ENCODE measurements at places on chromosomes 16 and 17.

GRCh38 chr16:50309527-50310307 is 43.4 kb downstream of the ADCY7 start:
- no peak for DNase-seq

- no peak for DNase-seq
Observed at GRCh38 chr17:73151916-73152632, 12.7 kb upstream of the SSTR2 start.

GRCh38 chr16:27182906-27183405 is 20.4 kb upstream of the KDM8 start:
- no peak for DNase-seq

- DNase-seq, result no peak
Observed at GRCh38 chr17:55340176-55340575, 75.4 kb downstream of the HLF start.

DNA sequence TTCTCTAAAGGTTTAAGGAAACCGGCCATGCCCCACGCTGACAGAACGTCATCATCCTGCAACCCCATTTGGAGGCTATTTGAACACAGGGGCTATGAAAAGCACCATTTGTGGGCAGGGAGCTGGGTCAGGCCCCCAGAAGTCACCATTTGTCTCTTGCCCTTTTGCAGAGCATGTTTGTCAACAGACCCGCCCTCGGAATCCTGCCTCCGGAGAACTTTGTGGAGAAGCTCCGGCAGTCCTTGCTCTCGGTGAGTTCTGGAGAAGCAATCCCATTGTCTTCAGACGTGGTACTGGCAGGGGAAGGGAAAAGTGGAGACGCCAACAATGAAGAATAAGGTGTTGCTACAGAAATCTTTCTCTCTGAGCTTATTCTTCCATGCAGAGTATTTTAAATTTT is 33.5 kb downstream of the TMEM186 start:
- no peak for DNase-seq

GRCh38 chr16:29819506-29819905 is 756 bp upstream of the MVP start:
- DNase-seq, result no peak

DNA sequence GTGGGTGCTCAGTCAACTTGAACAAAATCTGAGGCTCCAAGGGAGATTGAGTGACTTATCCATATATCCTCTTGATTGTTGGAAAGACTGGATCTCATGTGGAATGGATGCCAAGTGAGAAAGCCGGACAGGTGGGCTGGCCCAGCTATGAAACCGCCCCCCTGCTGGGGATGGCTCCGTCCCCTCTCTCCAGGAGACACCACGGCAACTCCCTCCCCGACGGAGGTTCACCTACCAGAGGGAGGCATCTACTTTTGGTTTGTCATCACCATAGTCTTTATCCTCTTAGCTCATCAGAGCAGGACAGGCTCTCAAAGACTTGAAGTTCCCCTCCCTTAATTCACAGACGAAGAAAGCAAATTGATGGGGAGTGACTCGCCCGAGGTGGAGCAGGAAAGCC is 1.8 kb upstream of the ALG1 start:
- DNase-seq, result no peak

- no peak for DNase-seq
Observed at GRCh38 chr16:23848958-23849357, 13.2 kb downstream of the PRKCB start.

GRCh38 chr17:78233678-78234077 is 2.2 kb downstream of the TMEM235 start:
- DNase-seq, result no peak

- no peak for DNase-seq
Observed at GRCh38 chr17:36723459-36724025, 122.2 kb downstream of the MRM1 start.

GRCh38 chr16:17277981-17278381 is 192.8 kb downstream of the XYLT1 start:
- no peak for DNase-seq

DNA sequence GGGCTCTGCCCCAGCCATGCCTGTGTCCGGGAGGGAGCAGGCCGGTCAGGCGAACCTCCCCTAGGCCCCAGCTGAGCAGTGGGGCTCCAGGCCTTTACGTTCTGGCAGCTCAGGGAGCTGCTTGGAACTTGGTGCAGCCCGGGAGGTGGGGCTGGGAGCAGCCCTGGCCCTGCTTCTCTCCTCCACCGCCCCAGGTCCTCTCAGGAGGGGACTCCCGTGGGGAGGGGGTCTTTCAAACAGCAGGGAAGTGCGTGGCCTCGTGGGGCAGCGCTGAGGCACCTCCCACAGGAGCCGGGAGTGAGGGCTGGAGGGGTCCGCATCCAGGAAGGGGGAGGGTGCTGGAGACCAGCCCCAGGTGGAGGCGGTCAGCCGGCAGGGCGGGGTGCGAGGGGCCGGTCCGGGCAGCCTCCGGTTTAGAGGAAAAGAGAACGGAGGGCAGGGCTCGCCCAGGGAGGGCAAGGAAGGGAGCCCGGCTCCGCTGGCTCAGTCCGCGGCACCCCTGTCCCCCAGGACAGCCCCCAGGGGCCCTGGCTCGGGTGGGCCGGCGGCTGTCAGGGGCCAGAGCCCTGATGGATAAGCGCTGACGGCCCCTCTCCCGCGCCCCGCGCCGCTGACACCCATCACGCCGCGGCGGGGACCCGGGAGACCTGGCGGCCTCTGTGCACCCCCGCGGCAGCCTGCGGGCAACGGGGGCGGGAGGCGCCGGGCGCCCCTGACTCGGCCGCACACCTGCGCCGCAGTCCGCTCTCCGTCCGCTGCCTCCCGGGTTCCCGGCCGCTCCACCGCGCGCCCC is 587 bp upstream of the PRR35 start:
- DNase-seq, result no peak

DNA sequence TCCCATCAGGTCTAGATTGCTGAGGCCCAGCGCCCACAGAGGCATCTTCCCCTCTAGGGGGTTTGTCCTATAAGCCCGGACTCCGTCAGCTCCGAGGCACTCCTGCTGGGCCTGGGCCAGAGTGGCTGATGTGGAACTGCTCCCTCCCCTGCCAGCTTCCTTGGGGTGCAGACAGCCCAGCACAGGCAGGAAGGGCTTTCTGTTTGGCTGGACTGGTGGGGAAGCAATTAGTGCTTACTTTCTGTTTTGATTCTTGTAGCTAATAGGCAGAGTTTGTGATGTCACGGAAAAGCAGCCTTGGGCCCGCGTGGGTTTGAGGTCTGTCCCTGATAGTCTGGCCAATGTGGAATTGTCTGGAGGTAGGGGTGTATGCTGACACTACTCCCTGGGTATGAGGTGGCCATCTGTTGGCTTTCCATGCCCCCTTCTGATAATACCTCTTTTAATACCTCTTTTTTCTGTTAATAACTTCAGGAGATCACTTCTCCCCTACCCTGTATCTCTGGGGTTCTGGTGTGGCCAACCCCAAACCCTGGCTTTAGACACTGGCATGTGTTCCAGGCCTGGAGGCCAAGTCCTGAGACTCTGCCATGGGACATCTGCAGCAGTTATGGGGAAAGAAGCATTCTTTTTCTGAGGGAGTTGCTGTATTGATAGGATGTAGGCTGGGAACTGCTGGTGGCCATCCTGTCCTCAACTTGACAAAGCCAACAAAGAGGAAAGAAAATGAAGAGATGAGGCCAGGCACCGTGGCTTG is 190.9 kb downstream of the RAB11FIP4 start:
- DNase-seq, result no peak
